ENCODE measurements at places on chromosomes 3 and 15.

GRCh38 chr3:122520861-122521260, 6.1 kb upstream of the KPNA1 start:
- DNase-seq, result peak; percentile 73

DNA sequence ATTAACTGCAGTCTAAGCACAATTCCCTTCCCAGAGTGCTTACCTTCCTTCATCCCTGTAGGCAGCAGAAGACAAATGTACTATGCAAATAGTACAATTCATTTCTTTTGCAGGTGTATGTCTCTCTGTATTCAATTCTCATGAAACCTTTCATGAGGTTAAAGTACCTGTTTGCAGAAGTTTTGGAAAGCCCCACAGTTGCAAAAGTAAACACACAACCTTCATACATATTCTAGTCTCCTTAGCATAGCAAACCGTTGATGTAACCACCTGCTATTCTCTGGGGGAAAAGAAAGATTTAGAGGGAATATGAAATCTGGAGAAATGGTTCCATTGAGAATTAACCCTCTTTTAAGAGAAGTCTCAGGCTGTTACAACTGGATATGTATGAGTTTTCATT, 200.3 kb upstream of the SUCLG2 start:
- DNase-seq, result no peak

- peak; percentile 21 for DNase-seq
These were observed 12.3 kb upstream of the KPNA4 start for GRCh38 chr3:160577556-160578195.

DNA sequence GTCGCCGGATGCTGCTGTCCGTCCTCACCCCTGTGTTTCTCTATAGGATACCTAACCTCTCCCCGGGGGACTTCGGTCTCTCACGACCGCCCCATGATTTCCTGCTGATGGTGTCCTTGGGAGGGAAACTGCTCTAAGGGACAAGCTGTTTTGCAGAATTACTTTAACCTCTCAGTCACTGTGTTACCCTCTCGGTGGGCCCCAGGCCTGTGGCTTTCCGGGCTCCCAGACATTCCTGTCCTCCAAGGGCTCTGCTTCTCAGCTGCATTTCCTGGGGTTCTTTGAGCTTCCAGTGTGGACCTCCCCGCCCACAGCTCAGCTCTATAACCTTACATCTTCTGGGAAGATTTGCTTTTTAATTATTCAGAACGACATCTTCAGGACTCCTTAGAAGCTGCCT, 40.9 kb downstream of the CHST2 start:
- no peak for DNase-seq

GRCh38 chr15:40104296-40104864, 4.3 kb downstream of the BMF start:
- DNase-seq, result no peak

GRCh38 chr3:171339598-171339997, 120.6 kb downstream of the TNIK start:
- no peak for DNase-seq

DNA sequence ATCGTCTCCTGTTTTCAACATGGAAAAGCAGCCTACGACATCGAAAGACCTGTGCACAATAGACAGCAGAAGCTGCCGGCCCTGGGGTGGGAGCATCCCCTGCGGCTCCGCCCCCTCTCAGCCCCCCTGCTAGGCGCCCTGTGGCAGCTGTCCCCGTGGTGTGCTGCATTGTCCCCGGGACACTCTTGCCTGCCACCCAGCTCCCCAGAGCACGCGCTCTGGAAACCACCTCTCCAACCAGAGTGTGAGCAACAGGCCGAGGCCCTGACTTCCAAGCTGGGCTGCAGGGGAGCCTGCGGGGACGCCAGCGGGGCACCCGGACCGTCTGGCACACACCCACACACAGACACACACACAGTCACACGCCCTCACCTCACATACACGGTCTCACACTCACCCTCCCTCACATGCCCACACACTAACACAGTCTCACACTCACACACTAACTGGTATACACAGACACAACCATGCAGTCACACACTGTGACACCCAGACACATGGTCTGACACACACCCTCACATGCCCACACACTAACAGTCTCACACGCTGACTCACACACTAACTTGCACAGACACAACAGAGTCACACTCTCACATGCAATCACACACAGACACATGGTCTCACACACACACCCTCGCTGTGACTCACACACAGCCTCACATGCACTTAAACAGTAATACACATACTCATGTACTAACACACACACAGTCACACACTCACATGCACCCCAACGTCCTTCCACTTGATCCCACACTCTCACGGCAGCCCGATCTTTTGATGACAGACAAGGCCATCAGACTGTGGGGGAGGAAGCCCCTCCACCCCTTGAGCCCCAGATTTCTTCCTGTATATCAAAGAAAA, 94.7 kb downstream of the OCA2 start:
- no peak for DNase-seq

GRCh38 chr15:49148298-49148697, 7.1 kb downstream of the COPS2 start:
- DNase-seq, result no peak

- peak; percentile 50 for DNase-seq
These were observed 139.1 kb upstream of the MRPS22 start for GRCh38 chr3:139204728-139205127.

DNA sequence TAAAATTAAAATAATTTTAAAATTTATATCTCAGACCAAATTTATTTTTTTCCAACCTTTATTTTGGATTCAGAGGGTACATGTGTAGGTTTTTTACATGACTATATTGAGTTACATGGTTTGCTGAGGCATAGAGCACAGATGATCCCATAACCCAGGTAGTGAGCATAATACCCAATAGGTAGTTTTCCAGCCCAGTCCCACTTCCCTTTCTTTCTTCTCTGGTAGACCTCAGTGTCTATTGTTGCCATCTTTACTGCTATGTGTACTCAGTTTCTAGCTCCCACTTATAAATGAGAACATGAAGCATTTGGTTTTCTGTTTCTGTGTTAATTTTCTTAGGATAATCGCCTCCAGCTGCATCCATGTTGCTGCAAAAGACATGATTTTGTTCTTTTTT, 338.1 kb downstream of the EFHB start:
- no peak for DNase-seq

GRCh38 chr3:13620776-13621365, 71.9 kb downstream of the FBLN2 start:
- DNase-seq, result no peak

GRCh38 chr15:66735909-66736305, 33.9 kb downstream of the SMAD6 start:
- no peak for DNase-seq

GRCh38 chr3:25787689-25788088, 2.2 kb upstream of the OXSM start:
- no peak for DNase-seq

All from IMR-90 (cell line).